ENCODE measurements at places on chromosomes 13 and 19.
A peak's percentile ranks its signal among the peaks of the same experiment; 100 is the strongest.

- no peak for DNase-seq
These were observed at the start of gene CCDC194 for GRCh38 chr19:17393914-17394313. Gene CCDC194, minus strand, starts transcription at chr19:17394196. Its CDS starts 38 bp downstream, at chr19:17394158.

- no peak for DNase-seq
These were observed 17.1 kb downstream of the MYO9B start for GRCh38 chr19:17092696-17093095.

GRCh38 chr13:82370316-82370715 is 1512.0 kb downstream of the SLITRK1 start:
- no peak for DNase-seq

DNA sequence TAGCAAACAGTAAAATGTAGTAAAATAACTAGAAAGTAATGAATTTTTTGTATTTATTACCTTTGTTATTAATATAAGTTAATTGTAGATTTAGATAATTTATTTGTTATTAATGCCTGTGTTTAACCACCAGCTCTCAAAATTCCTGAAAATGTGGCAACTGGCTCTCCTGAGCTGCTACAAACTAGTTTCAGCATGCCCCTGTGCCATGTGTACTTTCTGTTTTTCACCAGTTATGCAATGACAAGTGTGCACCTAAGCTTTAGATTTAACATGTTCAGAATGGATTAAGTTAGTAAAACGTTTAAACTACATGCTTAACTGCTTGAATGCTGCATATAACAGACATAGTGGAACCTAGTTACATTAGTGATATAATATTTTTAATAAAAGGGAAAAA is 88.1 kb downstream of the POSTN start:
- DNase-seq = no peak

DNA sequence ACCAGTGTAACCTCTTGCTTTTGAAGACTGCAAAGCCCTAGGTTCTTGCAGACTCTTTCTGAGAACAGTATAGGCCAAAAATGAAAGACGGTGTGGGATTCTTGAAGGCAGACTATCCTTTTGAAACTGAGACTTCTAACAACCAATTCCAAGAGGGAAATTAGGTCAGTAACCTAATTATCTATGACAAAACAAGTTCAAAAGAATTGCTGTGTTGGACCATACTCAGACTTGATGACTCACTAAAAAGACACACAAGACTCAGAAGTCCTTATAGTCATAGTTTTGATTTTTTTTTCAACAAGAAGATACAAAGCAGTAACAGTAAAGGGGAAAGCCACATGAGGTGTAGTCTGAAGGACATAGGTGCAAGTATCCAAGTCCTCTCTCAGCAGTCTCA is 624.0 kb upstream of the GPC6 start:
- no peak for DNase-seq

DNA sequence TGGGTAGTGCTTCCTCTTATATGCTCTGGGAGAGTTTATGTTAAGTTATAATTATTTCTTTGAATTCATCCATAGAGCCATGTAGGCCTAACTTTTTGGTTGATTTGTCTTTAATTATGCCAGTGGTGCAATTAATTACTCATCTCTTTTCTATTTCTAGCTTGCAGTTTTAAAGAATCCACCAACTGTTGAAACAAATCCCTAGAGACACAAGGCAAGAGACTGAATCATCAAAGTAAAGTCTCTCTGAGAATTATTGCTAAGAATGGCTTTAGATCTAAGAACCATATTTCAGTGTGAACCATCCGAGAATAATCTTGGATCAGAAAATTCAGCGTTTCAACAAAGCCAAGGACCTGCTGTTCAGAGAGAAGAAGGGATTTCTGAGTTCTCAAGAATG is 5.9 kb upstream of the ZNF551 start:
- peak; percentile 51 for DNase-seq

GRCh38 chr13:36981156-36981743 is 17.9 kb downstream of the ALG5 start:
- DNase-seq = peak; percentile 66

DNA sequence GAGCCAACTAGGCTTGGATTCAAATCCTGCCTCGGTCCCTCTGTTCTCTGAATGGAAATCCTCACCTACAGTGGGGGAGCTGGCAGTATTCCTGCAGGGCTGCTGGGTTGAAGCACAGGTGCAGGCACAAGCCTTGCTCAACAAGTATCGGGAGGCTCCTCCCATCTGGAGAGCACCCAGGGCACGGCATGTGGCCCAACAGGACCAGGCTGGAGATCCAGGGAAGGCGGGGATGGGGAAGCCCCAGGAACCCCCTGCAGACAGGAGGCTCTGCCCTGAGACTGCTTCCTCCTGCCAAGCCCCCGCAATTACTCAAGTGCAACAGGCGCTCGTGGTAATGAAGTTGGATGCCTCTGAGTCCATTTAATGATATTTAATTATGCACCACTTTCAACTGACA is 128.0 kb upstream of the VSTM2B start:
- peak; percentile 2 for DNase-seq

DNA sequence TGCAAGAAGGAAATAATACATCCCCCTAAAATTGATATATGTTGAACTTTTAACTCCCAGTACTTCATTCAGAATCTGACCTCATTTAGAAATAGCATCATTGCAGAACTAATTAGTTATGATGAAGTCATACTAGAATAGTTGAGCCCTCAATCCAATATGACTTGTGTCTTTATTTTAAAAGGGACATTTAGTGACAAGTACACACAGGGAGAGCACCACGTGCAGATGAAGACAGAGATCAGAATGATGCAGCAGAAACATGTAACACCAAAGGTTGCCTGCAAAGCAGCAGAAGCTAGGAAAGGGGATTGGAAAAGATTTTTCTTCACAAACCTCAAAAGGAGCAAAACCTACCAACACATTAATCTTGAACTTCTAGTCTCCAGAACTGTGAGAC is 2602.5 kb downstream of the PCDH9 start:
- no peak for DNase-seq

DNA sequence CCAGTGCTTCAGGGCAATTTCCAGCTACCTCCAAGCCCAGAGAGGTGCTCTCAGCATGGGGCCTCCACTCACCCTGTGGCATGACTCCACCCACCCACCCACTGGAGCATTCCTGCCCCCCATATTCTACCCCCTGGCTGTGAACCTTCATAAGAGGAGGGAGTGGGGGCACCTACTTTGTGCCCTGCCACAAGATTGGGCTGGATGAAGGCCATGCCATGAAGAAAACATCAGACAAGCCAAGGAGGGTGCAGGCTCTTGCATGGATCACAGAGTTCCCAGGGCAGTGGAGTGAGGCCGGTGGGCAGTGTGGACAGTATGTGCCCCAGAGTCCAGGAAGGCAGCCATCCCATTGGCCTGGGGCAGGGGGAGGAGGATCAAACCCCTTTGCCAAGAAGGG is 97.8 kb downstream of the UQCRFS1 start:
- no peak for DNase-seq

GRCh38 chr19:48695743-48696352 is at the start of gene FUT2:
Gene FUT2, plus strand, starts transcription at chr19:48695971. Its CDS starts 6,986 bp downstream, at chr19:48702957.
- no peak for DNase-seq

GRCh38 chr19:30350692-30351663 is 21.2 kb upstream of the ZNF536 start:
- no peak for DNase-seq

- DNase-seq = no peak
These were observed 11.7 kb downstream of the MKNK2 start for GRCh38 chr19:2039089-2039958.

GRCh38 chr13:43306372-43306771 is 283.0 kb downstream of the DNAJC15 start:
- no peak for DNase-seq

DNA sequence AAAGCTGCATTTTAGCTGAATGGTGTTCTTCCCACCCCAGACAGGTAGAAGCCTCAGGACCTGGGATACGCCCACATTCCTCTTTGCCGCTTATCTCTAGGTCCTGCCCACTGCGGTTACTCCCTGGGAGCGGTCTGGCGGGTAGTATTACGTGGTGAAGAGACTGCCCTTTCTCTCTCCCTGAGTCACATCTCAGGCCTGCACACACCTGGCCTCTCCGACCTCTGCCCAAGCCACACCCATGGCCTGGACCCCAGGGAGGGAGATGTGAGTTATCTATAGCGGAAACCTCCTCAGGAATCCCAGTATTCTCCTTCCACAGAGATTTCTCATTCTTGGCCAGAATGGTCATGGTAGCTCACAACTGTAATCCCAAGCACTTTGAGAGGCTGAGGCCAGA is 17.3 kb downstream of the RHPN2 start:
- DNase-seq = no peak
